ENCODE measurements at places on chromosomes 1 and 21.

- DNase-seq, result no peak
These were observed 299.7 kb downstream of the GRIK1 start for GRCh38 chr21:29640080-29640508.

DNA sequence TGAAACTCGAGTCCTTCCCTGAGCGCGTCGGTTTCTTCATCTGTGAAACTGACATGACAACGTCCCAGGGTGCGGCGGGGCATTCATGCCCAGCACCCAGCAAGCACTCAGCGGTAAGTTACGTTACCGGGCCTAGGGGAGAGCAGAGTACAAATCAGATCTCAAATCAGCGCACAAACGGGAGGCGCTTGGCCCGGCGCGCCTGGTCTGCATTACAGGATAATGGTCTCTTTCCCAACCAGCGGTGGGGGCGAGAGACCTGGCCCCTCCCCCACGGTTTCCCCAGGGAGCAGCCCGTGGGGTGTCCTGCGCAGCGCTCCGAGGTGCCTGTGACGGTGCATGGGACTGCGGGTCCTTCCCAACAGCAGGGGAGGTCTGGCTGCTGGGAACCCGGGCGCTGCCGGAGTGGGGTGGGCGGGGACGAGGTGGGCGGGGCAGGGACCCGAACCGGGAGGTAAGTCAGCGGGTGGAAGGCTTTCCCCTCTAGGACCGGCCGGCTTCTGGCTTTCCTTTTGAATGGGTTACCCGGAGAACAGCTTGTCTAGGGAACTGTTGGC is 1.0 kb downstream of the TMEM51 start:
- no peak for DNase-seq

DNA sequence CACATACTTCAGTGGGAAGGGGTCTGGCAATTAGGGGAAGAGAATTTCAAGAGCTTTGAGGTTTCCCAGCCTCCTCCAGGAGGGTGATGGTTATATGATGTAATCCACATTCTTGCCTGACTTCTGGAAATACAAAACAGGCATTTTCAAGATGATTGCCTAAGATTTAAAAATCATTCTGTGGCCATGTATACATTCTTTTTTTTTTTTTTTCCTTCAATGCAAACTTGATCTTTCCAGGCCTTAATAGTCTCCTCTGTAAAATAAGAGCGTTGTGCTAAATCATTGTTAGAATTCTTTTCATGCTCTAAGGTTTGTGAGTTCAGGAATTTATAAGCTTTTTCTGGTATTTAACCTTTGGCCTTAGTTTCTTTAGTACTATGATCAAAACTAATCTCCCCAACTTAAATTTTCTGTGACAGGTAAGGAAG is 192.3 kb upstream of the HMCN1 start:
- DNase-seq, result no peak

DNA sequence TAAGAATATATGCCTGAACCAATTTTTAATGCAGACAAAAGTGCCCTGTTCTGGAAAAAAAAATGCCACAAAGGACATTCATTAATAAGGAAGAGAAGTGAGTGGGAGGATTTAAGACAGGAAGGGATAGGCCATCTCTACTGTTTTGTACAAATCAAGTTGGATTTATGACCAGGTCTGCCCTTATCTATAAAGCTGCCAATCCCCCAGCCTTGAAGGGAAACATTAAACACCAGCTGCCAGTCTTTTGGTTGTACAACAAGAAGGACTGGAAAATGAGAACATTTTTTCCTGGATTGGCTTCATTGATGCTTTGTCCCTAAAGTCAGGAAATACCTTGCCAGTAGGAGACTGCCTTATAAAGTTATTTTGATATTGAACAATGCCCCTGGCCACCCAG is 444.0 kb downstream of the NPHP4 start:
- DNase-seq, result no peak

DNA sequence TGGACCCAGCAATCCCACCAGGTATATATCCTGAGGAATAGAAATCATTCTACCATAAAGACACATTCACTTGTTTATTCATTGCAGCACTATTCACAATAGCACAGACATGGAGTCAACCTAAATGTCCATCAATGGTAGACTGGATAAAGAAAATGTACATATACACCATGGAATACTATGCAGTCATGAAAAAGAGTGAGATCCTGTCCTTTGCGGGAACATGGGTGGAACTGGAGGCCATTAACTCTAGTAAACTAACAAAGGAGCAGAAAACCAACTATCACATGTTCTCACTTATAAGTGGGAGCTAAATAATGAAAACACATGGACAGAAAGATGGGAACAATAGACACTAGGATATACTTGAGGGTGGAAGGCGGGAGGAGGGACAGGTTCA is 36.1 kb upstream of the PRKACB start:
- no peak for DNase-seq

GRCh38 chr1:62951428-62951827 is 167.5 kb downstream of the ATG4C start:
- DNase-seq, result no peak

- DNase-seq, result no peak
These were observed 145.7 kb upstream of the PKN2 start for GRCh38 chr1:88538222-88538899.

GRCh38 chr1:201024625-201024998 is 1.1 kb upstream of the KIF21B start:
- DNase-seq, result no peak

DNA sequence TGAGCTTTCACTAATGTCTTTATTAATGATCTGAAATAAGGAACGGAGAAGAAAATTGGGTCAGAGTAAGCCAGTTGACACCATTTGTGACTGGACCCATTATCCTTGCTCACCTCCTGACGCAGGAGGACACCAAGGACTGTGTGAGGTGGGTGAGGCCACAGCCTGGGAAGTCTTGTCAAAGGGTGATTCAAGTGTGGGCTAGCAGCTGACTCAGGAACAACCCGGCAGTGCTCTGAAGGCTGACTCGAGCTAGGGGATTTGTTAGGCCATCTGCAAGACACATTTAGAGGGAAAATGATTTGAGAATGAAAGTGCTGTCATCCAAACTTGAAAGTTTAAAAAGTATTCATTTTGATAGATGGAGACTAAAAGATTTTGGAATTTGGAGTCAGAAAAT is 21.2 kb downstream of the PRRX1 start:
- no peak for DNase-seq

- DNase-seq, result no peak
These were observed 81.0 kb upstream of the CD55 start for GRCh38 chr1:207240325-207241101.

GRCh38 chr1:197363855-197364254 is 95.8 kb downstream of the CRB1 start:
- DNase-seq, result no peak

- DNase-seq, result no peak
These were observed 20.2 kb upstream of the HTR1D start for GRCh38 chr1:23237508-23237907.

GRCh38 chr1:65698590-65698989 is 94.1 kb upstream of the PDE4B start:
- no peak for DNase-seq

- no peak for DNase-seq
These were observed 20.1 kb downstream of the OSBPL9 start for GRCh38 chr1:51636764-51637522.

DNA sequence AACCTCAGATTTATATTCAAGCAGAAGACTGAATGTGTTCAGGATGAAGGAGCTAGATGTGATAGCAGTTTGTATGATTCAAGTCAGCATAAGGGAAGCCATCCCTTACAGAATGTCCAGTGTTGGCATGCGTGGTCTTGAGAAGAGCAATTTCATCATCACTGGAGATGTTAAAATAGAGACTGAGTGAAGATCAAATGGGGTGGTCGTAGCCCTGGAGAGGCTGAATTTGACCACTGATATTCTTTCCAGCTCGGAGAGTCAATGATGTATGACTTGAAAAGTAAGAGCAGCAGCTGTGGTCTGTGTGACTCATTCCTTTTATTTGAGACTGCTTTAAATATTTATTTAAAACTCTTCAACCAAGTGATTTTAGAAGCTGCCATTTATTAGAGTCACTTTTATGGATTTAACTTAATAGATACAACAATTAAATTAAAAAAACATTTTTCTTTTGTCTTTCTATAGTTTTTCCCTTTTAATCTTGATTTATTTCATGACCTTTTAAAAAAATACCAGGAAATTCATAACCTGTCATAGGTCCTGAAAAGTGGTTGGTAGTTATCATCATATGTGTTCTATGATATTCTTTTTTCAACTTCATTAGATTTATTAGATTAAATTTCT is 15.5 kb downstream of the FMN2 start:
- no peak for DNase-seq

GRCh38 chr1:81238129-81238528 is 562.6 kb upstream of the ADGRL2 start:
- no peak for DNase-seq

GRCh38 chr1:93575621-93576284 is 105.9 kb downstream of the BCAR3 start:
- no peak for DNase-seq

DNA sequence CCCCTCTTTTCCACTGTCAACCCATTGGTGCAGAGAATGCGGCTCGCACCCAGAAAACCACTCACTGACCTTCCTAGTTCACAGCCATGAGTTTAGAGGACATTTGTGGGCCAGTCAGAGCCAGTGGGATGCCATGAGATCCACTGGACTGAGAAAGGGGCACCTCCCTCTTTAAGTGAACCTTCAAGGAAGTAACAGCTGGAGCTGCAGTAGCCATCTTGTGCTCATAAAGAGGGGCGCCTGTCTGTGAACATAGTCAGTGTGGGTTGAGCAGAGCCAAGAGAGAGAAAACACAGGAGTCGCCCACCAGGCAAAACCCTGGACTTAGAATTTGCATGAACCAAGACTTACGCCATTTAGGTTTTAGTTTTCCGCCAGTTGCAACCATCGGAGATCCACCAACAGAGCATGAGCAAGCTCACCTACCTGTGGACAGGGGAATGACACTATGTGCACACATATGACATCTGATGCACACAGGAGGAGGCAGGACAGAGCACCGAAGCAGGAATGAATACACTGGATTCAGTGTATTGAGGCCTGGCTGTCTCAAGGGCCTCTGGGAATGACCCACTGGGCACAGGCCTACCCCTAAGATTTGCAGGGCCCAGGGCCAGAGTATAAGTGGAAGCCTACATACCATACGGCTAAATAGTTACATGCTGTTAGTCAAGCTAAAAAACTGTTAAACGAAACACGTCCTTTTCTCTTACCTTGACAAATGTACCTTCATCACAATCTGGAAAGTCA is 151.6 kb downstream of the GRIK3 start:
- DNase-seq, result no peak

DNA sequence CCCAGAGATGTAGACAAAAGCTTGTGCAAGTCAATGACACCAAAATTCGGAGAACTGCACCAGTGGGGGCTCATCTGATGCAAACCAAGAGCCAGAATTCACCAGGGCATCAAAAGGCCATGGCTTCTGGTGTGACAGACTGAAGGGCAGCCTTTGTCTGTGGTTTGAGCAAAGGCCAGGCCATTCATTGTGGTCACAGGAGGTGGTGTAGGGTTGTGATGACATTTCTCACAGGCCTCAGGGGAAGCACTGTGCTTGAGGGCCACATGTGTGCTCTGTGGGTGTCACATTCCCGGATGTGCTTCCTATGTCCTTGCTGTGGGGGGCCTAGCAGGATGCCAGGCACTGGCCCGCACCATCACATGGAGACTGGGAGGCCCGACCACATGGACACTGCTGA is 22.5 kb upstream of the KCNE1 start:
- DNase-seq, result no peak

DNA sequence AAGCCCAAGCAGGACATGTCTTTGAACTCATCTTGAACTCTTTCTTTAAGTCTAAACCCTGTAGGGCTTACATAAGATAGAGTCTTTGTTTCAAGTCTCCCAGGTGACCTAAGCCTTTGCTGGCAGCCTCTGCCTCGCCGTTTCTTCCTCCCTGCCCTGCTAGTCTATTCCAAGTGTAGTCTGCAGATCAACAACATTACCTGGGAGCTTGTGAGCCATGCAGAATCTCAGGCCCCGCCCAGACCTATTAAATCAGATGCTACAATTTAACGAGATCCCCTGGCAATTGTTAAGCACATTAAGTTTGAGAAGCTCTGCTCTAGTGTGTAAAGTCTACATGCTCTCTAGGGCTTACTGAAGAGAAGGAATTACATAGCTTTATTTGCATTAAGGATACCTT is 271.6 kb downstream of the PBX1 start:
- no peak for DNase-seq

DNA sequence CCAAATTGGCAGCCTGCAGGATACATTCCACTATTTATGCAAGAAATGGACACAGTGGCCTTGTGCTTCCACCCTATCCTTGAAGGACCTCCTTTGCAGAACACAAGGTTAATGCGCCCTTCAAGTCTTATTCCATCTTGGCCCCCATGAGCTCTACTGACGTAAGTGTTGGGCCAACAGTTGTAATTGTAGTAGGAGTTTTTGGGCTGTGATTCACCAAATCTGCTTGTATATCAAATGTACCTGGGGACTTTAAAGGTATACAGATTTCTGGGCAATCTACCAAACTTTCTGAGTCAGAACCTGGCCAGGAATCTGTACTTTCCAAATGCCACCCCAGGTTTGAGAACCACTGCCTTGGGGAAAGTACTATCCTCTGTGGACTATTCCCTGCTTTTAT is 100.9 kb upstream of the MARK1 start:
- DNase-seq, result no peak

GRCh38 chr1:27912429-27912828 is 22.4 kb upstream of the SMPDL3B start:
- no peak for DNase-seq

DNA sequence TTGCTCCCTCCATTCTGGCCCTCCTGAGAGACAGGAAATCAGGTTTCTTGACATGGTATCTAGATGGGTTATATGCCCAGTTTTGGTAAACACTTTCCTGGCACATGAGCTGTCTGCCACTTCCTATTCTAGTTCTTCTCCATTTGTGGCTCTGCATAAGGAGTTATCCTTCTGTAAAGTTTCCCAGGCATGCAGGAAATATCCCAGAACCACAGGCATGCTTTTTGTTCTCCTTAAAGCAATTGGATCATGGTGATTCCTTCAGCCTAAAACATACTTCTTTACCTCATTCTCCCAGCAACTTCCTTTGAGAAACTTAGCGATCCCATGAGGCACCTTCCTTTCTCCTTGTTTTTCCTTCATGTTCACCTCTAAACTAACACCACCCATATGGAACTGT is 199.8 kb downstream of the CRB1 start:
- no peak for DNase-seq

DNA sequence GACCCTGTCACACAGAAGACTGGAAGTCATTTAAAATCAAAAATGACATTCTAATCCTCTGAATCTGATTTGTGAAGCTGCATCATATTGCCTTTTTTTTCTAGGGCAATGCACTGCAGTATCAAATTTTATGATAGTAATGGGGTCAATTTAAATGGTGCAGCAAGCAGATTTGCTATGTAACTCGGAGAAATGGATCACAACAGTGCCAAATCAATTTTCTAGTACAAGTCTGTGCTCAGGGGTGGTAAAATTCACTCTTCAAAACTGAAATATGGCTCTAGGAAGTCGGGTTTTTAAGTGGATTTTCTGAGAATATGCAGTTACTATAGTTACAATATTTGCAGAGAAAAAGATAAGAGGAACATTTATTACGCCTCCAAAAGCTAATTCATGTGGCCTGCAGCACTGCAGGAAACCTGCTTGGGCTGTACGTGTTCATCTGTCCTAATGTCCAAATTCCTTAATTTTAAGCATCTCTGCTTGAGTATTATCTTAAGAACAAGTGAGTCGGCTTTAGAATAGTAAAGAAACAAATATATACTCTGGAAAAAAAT is 31.5 kb downstream of the HLCS start:
- DNase-seq, result no peak

GRCh38 chr1:156176610-156177210 is 17.2 kb upstream of the SLC25A44 start:
- no peak for DNase-seq
